GM03348 (cell line): ENCODE measurements at places on chromosomes 16 and 17.

DNA sequence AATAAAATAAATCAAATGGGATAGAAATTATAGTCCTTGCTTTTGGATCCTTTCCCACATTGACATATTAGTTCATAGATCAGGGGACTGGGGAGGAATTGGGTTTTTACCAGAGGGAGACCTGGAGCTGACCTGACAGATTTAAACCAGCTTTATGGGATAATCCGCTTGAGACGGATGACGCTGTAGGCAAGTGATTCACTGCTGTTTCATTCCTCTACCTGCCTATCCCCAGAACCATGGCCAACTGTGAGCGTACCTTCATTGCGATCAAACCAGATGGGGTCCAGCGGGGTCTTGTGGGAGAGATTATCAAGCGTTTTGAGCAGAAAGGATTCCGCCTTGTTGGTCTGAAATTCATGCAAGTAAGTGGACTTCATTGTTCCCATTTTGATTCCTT is 2.1 kb downstream of the NME1 start:
- DNase-seq, result no peak

DNA sequence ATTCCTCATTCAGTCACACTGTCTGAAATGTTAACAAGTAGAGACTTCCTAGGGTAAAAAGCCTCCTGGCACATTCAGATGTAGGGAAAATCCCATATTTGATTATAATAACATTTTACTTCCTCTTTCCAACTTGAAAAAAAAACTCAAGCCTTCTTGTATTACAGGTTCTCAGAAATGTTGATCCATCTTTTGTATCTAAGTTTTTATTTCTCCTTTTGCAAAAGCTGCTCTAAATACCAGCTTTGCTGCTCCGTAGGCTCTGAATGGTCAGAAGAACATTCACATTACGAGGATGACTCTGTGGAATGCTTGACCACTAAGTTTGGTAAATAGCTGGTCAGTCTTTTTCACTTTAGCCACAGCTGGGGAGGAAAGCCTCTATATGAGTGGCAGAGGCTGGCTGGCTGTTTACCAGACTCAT is 13.2 kb upstream of the HEATR6 start:
- DNase-seq, result peak; percentile 20

DNA sequence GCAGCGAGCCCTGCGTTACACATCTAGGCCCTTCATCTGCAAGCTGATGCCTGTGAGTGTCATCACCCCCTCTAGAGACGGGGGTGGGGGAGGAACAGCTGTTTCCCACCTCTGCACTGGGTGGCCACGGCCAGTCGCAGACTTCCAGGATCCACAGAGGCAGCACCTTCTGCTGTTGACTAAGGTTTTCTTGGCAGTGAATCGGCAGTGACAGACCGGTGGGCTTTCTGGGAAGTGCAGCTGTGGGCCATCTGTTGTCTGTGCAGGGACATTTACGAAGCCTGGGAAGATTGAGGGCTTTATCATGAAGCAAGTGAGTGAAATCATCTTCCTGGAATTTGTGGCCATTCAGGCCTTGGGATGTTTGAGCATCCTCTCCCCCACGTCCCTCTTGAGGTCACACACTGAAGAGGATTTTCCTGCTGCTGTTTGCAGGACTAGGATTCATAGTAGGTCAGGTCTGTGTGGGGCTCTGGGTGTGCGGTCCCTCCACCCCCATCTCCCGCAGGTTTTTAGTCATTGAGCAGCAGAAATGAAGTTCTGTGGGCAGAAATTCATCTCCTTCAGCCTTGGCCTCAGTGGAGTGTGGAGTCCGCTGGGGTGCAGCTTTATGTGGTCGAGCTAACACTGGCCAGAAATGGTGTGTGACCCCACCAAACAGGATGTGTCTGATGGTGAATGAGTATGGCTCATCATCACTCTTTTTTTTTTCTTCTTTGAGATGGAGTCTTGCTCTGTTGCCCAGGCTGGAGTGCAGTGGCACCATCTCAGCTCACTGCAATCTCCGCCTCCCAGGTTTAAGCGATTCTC is 12.0 kb downstream of the PGS1 start:
- DNase-seq, result peak; percentile 90

- DNase-seq, result no peak
Measured at GRCh38 chr16:56312028-56312300, 113.4 kb downstream of the AMFR start.

DNA sequence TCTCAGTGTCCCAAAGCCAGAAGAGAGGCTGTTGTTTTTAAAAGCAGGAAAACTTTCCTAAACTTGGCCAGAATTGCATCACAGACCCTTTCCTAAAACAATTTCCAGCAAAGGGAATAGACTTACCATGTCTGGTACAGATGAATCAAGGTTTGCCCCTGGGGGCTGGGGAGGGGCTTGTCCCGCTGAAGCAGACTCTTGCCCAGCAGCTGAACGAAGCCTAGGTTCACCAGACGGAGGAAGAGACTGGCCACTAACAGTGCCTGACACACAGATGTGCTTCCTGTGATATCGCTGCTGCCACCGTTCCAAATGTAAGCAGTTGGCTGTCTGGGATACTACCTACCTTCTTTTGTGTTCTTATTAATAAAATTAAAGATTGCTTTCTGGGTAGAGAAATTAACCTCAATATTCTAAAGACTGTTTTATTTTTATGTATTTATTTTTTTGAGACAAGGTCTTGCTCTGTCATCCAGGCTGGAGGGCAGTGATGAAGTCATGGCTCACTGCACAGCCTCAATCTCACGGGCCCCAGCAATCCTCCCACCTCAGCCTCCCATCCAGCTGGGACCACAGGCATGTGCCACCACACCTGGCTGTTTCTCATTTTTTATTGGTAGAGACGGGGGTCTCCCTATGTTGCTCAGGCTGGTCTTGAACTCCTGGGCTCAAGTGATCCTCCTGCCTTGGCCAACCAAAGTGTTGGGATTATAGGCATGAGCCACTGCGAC is 13.5 kb downstream of the PRCD start:
- no peak for DNase-seq

GRCh38 chr17:43721537-43722268 is 36.9 kb downstream of the SOST start:
- DNase-seq, result no peak

- no peak for DNase-seq
Measured at GRCh38 chr16:783404-784161, 4.6 kb downstream of the RPUSD1 start.
